ENCODE measurements at places on chromosomes 5 and 9.

- H3K4me1 ChIP-seq = no peaks in the 10 kb centered on the region
- no peak for DNase-seq
- H3K27ac ChIP-seq = no peak overlapping the region
- H3K27me3 ChIP-seq = peaks cover 9% of the 10 kb centered on the region
Measured at GRCh38 chr5:156361436-156362109, 34.6 kb downstream of the SGCD start.

GRCh38 chr9:72526901-72527800 is 5.7 kb downstream of the TMC1 start:
- H3K27me3 ChIP-seq = no peaks in the 10 kb centered on the region
- DNase-seq = peak; percentile 90
- H3K27ac ChIP-seq = peak overlapping the region; percentile 94
- peak overlapping the region; percentile 69 for H3K4me3 ChIP-seq

DNA sequence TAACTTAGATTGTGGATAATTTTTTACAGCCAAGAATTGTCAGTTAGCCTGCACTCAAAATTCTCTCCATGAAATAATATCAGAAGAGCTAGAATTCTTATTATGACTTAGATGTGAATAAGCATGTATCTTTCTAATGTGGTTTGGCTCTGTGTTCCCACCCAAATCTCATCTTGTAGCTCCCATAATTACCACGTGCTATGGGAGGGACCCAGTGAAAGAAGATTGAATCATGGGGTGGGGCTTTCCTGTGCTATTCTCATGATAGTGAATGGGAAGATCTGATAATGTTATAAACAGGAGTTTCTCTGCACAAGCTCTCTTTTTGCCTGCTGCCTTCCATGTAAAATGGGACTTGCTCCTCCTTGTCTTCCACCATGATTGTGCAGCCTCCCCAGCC is 176.8 kb downstream of the MAT2B start:
- no peaks in the 10 kb centered on the region for H3K4me1 ChIP-seq
- no peak overlapping the region for H3K4me3 ChIP-seq
- no peaks in the 10 kb centered on the region for H3K36me3 ChIP-seq
- H3K27ac ChIP-seq = no peak overlapping the region
- DNase-seq = no peak

DNA sequence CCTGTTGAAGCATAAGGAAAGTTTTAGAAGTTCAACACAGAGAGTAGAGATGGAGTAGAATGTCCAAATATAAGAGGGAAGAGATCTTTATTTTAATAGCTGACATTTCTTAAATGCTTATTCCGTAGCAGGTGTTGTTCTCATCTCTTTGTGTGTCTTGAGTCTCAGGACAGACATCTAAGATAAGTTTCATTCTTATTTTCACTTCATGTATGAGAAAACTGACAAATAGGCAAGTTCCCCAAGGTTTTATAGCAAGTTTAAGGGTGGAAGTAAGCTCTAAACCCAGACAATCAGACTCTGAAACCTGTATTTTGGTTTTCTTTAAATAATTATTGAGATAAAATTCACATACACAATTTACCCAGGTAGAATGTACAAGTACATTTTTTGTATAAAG is 228.4 kb upstream of the PPP1R2B start:
- no peak overlapping the region for H3K27ac ChIP-seq
- no peak for DNase-seq
- no peaks in the 10 kb centered on the region for H3K4me1 ChIP-seq
- no peak overlapping the region for H3K4me3 ChIP-seq
- H3K27me3 ChIP-seq = peaks cover 9% of the 10 kb centered on the region

DNA sequence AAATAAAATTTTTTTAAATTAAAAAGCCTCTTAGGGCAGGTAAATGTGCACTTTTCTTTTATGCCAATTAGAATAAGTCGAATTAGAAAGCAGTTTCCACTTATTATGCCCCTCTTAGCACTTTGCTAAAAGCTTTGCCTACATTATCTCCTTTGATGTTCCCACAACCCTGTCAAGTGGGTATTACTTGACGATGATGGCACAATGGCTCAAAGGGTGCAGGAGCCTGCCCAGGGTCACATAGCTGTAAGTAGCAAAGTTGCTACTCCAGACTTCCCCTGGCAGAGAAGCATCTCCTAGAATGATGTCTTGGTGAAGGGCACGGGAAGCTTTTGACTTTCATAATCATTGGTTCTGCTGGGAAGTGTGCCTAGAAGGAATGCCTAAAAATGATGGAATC is 18.4 kb upstream of the IQGAP2 start:
- H3K4me1 ChIP-seq = peaks cover 29% of the 10 kb centered on the region
- no peaks in the 10 kb centered on the region for H3K27me3 ChIP-seq
- no peak overlapping the region for H3K4me3 ChIP-seq
- no peak overlapping the region for H3K27ac ChIP-seq
- H3K36me3 ChIP-seq = no peaks in the 10 kb centered on the region
- DNase-seq = no peak

DNA sequence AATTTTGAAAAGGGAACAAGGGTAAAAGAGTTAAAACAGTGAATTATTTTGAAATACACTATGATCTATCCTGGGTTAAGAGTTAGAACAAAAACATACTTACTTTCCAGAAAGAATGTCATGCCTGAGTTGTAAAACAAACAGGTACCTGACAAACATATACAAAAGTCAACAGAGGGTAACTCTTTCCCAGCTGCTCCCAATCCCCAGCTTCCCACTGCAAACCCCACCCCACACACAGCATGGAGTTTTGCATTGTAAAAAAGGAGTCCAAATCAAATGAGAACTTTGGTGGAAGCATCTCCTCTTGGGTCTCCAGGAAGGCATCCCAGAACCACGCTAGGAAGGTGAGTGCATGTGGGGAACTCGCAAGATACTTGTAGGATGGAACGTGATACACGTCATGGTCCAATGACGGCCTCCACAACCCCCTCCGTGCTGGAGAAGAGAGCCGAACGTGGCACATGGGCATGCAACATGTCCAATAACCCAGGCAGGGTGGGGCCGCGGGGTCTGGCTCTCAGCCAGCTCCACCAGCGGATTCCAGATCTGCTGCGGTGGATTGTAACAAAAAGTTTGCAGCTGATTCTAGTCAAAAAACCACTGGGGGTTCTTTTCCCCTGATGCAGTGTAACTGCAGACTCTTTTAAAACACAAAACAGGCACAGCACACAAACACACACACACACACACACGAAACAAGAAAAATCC is 55.8 kb downstream of the EPB41L4B start:
- no peak overlapping the region for H3K4me3 ChIP-seq
- peaks cover 2% of the 10 kb centered on the region for H3K27me3 ChIP-seq
- no peaks in the 10 kb centered on the region for H3K4me1 ChIP-seq
- H3K36me3 ChIP-seq = no peaks in the 10 kb centered on the region
- no peak overlapping the region for H3K27ac ChIP-seq

DNA sequence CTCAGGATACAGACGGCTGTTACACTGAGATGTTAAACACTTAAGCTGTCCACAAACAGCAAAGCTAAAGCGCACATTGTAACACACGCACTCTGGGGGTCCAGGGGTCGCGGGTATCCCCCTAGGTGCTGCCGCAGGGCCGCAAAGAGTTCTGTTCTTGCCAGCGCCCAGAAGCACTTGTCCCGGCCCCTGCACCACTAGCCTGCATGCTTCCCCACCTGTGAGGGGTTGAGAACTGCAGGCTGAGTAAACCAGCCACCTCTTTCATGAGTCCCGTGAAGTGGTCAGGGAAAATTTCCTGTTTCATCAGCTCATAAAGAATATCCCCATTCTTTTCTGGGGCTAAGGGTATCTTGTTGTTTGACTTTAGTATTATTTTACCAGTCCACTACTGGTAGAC is 154.4 kb upstream of the FBXL17 start:
- peaks cover 4% of the 10 kb centered on the region for H3K27me3 ChIP-seq
- no peak overlapping the region for H3K27ac ChIP-seq
- no peak for DNase-seq
- no peaks in the 10 kb centered on the region for H3K36me3 ChIP-seq
- no peaks in the 10 kb centered on the region for H3K4me1 ChIP-seq
- H3K4me3 ChIP-seq = no peak overlapping the region

- peaks cover 5% of the 10 kb centered on the region for H3K27me3 ChIP-seq
- no peaks in the 10 kb centered on the region for H3K36me3 ChIP-seq
- H3K4me1 ChIP-seq = no peaks in the 10 kb centered on the region
- H3K4me3 ChIP-seq = no peak overlapping the region
Measured at GRCh38 chr9:32742296-32742695, 41.0 kb upstream of the TMEM215 start.

DNA sequence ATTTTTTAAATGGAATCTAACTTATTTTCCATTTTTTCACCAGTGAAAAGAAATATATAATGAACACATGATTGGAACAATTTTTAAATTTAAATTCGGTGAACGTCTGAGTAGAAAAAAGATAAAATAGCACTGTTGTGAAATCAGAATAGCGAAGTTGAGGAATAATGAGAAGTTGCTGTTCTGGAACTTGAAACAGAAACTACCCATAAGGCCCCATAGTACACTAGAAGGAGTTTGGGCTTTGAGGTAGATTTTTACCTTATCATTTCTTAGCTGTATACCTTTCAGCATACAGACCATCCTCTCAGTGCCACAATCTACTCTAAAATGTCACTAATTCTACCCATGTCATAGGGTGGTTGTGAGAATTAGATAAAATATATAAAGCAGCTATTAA is 35.1 kb downstream of the TDRD7 start:
- H3K4me1 ChIP-seq = no peaks in the 10 kb centered on the region
- no peak overlapping the region for H3K4me3 ChIP-seq
- DNase-seq = no peak
- peaks cover 6% of the 10 kb centered on the region for H3K36me3 ChIP-seq

DNA sequence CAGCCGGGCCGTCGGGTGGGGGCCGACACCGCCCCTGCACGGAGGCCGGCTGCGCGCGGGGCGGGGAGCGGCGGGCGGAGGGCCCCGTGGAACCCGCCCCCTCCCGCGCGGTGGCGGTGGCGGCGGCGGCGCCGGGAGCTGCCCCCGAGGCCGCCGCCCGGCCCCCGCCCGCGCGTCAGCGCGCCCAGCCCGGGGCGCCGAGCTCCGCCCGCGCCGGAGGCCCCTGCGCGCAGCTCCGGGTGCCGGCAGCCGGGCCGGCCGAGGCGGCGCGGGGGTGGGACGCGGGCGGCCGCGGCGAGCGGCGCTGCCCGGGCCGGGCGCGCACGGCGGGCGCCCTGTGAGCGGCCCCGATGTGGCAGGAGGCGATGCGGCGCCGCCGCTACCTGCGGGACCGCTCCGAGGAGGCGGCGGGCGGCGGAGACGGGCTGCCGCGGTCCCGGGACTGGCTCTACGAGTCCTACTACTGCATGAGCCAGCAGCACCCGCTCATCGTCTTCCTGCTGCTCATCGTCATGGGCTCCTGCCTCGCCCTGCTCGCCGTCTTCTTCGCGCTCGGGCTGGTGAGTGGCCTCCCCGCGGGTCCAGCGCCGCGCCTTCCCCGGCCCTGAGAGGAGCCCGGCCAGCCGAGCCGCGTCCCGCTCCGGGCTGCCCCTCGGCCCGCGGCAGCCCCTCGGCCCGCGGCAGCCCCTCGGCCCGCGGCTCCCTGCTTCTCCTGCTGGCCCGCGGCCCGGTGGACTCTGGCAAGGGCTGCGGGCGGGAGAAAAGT is at the start of gene ADCY2:
Gene ADCY2, plus strand, starts transcription at position 192 of the 766 bp plus-strand sequence. Its CDS starts 159 bp downstream, at position 351.
- H3K27me3 ChIP-seq = peaks cover 36% of the 10 kb centered on the region
- H3K27ac ChIP-seq = no peak within 1 kb of the TSS
- H3K36me3 ChIP-seq = no peaks in the 10 kb centered on the region
- no peak within 1 kb of the TSS for H3K4me3 ChIP-seq
- peak; percentile 26 for DNase-seq
- H3K4me1 ChIP-seq = peaks cover 4% of the 10 kb centered on the region

All from activated CD4-positive, alpha-beta T cell treated with anti-CD3 and anti-CD28 coated beads for 36 hours (primary cell).